Fibroblast of villous mesenchyme (primary cell): ENCODE measurements at places on chromosomes 6 and 20. TPM values are rescaled to one million over a fixed set of nuclear protein-coding genes. Genes with fewer than 3 reads are reported as not detected.
A peak's percentile ranks its signal among the peaks of the same experiment; 100 is the strongest.

- no peak for DNase-seq
Measured at GRCh38 chr6:15730922-15731321, 68.1 kb upstream of the DTNBP1 start.

- DNase-seq = no peak
Measured at GRCh38 chr6:25056130-25056529, 120.4 kb upstream of the RIPOR2 start.

DNA sequence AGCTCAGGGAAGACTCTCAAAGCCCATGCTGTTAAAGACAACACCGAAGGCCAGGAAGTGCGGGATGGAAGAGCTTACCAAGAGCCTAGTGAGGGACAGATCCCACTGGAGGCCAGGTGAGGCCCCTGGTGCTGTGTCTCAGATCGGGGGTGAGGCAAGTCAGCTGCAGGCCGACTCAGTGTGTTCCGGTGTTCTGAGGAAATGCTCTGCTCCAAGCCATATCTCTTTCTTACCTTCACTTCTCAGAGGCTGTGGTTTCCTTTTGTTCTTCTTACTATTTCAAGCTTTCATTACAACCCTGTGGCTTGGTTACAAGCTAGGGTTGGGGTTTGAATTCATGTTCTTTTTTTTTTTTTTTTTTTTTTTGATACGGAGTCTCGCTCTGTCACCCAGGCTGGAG, 114.3 kb upstream of the ZFP64 start:
- DNase-seq = no peak

DNA sequence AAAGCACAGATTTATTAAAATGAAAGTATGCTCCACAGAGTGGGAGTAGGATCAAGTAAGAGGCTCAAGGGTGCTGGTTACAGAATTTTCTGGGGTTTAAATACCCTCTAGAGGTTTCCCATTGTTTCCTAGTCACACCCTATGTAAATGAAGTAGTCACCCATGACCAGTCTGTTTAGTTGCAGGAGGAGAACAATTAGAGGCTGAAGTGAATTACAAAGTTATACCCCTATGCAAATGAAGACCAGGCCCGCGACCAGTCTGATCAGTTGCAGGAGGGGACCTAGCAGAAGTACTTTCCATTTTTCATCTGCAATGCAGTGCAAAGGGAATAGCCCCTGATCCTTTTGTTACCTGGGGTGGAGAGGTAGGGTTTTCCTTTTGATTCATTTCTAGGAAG, 11.8 kb upstream of the FILIP1 start:
- DNase-seq = no peak

GRCh38 chr6:52694404-52694803, 23.5 kb downstream of the TMEM14A start:
- no peak for DNase-seq

GRCh38 chr6:167702241-167702827, 124.4 kb upstream of the AFDN start:
- no peak for DNase-seq

DNA sequence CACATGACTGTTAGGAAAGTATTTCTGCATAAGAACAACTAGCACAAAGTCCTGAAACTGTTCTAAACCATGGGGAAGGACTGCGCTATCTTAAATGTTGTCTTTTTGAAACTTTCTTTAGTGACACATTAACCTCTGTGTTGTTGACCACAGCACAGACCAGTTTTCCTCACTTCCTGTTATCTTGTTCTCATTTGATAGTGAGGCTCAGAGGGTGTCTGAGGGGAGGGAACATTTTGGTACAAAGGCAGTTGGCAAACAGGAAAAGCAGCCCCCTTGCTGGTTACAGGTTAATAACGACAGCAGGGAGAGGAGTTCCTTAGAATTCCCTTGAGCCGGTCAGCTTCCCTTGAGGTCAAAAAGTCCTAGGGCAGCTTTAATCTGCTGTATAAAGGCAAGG, 143.5 kb upstream of the BMP2 start:
- no peak for DNase-seq

- DNase-seq = no peak
Measured at GRCh38 chr20:21511485-21511849, 2.4 kb downstream of the NKX2-2 start.

GRCh38 chr6:101114703-101115102, 233.6 kb upstream of the ASCC3 start:
- peak; percentile 25 for DNase-seq

DNA sequence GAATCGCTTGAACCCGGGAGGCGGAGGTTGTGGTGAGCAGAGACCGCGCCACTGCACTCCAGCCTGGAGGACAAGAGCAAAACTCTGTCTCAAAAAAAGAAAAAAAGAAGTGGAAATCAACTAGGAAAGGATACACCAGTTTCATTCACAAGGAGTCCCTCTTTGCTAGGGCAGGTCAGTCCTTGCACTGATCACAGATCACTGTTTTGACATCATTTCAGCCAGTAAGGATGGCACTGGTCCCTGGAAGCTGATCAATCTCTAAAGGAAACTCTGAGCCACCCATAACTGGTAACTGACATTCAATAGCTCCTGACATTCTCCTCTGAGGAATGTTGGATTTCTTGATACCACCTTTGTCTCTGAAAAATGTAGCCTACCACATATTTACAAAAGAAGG, 243.1 kb upstream of the SLC35B3 start:
- DNase-seq = no peak

GRCh38 chr6:168164462-168165061, 85.5 kb upstream of the FRMD1 start:
- DNase-seq = no peak

DNA sequence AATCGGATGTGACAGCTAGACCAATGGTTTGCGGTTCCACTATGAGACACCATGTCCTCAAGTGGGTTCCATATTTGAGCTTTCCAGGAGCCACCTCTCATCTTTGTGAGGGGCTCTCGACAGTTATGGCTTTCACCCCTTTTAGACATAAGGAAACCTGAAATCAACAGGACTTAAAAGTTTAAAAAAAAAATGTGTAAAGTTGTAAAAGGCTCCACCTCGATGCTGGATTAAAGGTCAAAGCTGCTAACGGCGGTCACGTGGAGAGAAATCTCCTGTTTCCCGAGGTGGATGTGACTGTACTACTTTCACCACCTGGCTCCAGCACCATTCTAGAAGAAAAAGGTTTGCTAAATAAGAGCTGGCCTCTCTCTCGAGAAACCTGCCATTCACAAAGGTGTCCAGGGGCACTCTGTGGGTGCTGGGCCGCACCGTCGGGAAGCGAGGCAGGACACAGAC, 542 bp downstream of the ATP5F1E start:
- peak; percentile 11 for DNase-seq

- peak; percentile 95 for DNase-seq
Measured at GRCh38 chr6:27836783-27837624, 75.2 kb downstream of the OR2B2 start.

DNA sequence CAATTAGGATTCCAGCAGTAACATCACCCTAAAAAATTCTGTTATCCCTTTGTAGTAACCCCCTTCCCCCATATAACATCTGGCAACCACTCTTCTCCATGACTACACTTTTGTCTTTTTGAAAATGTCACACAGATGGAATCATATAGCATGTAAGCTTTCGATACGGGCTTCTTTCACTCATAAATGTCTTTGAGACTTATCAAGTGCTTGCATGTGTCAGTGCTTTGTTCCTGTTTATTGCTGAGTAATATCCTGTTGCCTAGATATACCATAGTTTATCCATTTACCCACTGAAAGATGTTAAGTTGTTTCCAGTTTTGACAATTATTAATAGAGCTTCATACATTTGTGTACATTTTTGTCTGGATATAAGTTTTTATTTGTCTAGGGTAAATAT, 10.4 kb upstream of the SNPH start:
- DNase-seq = no peak

- no peak for DNase-seq
Measured at GRCh38 chr20:59576216-59576953, 28.0 kb upstream of the PHACTR3 start.

- no peak for DNase-seq
Measured at GRCh38 chr6:28943223-28943556, 19.4 kb upstream of the TRIM27 start.

- DNase-seq = no peak
Measured at GRCh38 chr6:128259029-128259724, 261.2 kb downstream of the PTPRK start.

DNA sequence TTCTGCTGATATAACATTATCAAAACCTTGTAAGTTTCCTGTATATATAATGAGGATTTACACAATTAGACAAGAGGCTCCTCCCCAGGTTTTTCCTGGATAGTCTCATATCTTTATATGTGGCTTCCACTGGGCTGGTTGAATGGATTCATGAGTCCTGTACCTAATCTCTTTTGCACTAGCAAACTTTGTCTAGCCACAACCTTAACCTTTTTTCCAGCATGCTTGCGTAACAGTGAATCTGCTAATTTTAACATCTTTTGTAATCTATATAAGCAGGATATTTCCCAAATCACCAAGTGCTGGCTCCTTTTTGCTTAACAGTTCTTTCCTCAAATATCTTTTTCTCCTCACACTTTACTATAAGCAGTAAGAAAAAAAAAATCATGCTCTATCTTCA, 153.6 kb downstream of the COL21A1 start:
- peak; percentile 66 for DNase-seq

DNA sequence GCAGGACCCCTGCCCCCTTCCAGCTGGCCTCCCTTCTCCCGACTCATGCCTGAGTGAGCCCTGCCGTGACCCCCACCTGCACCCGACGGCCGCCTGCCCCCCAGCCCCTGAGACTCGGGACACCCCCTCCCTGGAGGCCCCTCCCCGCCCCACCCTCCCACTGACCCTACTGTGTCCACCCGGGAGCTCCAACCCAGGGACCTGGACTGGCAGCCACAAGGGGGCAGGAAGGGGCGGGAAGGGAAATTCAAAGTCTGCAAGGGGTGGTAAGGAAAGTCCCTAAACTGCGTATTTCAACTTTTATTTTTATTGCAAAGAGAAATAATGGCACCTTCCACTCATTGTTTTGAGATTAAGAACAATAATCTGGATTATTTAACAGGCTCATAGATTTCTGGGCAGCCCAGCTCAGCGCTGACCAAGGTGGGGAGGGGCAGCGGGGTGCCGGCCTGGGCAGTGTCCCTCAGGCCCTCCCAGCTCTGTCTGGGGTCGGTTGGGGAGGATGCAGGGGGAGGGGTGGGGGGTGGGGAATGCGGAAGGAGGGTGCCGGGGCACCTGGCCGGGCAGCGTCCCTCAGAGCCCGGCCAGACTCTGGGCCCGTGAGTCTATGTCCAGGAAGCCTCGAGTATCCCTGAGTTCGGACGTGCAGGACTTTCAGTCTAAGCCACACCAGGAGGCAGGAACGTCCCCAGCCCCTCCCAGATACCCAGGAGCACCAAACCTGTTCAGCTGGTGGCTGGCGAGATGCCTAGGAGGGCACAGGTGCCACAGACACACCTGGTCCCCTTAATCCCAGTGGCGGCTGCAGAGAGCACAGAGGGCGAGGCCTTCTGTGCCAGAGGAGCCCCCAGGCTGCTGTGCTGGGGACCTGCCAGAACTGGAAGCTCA, 1.3 kb upstream of the PTK6 start:
- no peak for DNase-seq

DNA sequence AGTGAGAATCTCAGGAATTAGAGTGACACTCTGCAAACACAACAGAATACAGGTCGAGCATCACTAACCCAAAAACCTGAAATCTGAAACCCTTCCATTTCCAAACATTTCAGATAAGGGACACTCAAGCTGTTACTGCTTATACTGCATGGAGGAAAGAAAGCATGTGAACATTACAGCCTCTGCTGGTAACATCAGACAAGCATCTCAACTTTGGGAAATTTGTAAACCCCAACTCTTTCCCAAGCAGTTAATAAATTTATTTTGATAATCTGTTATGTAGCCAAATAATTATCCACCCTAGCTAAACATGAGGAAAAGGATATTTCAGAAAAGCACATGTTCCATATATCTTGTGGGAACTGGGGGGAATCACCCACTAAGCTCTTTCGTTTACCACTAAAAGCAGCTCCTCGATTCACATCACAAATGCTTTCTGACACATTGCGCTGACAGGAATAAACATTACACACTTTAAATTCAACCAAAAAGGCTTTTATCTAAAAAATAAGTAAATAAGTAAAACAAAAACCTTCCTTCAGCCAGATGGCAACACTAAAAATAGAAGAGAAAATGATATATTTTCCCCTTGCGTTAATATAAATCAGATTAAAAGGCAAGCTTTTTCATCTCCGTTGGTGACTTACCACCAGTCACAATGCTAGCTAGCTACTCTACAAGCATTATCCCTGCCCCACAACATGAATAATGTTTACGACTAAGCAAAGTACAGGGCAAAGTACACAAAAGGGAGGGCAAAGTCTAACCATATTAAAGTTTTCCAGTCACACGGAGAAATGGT, 120.8 kb downstream of the MAP7 start:
- no peak for DNase-seq

DNA sequence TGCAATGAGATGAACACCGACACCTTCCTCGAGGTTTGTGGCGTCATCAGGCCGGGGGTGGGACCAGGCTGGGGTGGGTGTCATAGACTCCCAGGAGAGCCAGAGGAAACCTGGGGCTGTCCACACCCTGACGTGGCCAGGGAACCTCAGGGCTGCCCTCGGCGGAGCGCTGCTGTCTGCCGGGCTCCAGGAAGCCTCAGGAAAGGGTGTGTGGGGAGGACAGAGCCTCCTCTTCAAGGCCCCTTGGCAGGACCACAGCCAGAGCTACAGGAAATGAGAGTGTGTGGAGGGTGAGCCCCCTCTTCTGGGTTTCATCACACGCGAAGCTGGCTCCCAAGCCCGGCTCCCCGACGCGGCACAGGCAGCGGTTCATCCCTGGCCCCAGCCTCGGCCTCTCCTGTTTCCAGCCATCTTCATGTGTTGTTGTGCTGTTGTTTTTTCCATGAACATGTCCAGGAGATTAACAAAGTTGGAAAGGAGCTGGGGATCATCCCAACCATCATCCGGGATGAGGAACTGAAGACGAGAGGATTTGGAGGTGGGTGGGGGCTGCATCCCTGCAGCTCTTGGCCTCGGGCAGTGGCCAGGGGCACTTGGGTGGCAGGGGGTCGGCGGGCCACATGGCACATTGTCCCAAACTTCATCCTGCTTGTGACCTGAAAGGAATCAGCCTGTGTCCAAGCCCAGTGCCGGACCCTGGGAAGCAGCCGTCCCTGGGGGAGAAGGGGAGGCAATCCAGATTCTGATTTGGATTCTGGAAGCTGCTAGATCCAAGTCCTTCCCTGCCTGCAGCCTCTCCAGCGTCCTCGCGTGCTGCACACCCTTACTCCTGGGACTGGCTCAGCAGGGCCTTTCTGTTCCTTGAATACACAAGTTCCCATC, 6.4 kb downstream of the NPEPL1 start:
- DNase-seq = no peak

PGC gene
- total RNA-seq = not detected in 2 replicates

SPTLC3 gene
- under 0.01 and 0.97 TPM in 2 replicates for total RNA-seq

RHAG gene
- total RNA-seq = not detected in 2 replicates

PDYN gene
- not detected in 2 replicates for total RNA-seq

KHDC1 gene
- total RNA-seq = 2.6 and 3.9 TPM in 2 replicates

SLC22A2 gene
- under 0.01 TPM in 2 replicates for total RNA-seq

FKBP1C gene
- total RNA-seq = 0.43 and 1.6 TPM in 2 replicates

PRRT1 gene
- total RNA-seq = under 0.01 and 0.32 TPM in 2 replicates

SCRT2 gene
- total RNA-seq = not detected in 2 replicates

SLC26A8 gene
- not detected in 2 replicates for total RNA-seq
